ENCODE measurements at places on chromosomes 11 and 22.
A peak's percentile ranks its signal among the peaks of the same experiment; 100 is the strongest.

GRCh38 chr11:15941206-15941770, 415.1 kb downstream of the SOX6 start:
- DNase-seq: peak; percentile 80

- DNase-seq: no peak
Measured at GRCh38 chr22:49281467-49282340, 546.0 kb downstream of the BRD1 start.

DNA sequence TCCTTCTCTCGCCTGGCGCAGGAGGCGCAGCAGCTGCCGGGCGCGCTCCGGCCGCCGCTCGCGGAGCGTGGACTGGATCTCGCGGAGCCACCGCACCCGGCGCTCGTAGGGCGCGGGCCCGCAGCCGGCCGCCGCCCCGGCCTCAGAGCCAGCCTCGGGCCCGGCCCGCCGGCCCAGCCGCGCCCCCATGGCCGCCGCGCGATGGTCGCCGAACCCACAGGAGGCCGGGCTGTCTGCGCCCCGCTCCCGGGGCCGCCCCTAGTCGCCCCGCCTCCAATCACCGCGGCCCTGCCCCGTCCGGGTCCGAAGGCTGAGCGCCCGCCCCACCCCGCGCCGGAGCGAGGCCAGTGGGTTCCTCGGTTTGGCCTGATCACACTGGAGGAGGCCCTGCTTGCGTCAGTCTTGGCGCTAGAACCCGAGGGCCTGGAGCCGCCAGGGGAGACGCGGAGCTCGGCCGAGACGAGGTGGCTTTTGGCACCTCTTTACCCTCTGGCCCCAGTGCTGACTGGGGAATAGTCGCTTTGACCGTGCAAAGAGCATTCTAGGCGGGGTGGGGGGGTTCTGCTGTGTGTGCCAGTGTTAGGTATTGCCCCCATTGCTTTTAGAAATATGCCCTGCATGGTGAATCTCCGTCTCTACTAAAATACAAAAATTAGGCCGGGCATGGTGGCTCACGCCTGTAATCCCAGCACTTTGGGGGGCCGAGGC, at the start of gene LRRC75B:
TSS of gene LRRC75B (minus strand) at position 223 of the 708 bp plus-strand sequence. CDS start at position 189, 34 bp downstream.
- DNase-seq: peak; percentile 84

DNA sequence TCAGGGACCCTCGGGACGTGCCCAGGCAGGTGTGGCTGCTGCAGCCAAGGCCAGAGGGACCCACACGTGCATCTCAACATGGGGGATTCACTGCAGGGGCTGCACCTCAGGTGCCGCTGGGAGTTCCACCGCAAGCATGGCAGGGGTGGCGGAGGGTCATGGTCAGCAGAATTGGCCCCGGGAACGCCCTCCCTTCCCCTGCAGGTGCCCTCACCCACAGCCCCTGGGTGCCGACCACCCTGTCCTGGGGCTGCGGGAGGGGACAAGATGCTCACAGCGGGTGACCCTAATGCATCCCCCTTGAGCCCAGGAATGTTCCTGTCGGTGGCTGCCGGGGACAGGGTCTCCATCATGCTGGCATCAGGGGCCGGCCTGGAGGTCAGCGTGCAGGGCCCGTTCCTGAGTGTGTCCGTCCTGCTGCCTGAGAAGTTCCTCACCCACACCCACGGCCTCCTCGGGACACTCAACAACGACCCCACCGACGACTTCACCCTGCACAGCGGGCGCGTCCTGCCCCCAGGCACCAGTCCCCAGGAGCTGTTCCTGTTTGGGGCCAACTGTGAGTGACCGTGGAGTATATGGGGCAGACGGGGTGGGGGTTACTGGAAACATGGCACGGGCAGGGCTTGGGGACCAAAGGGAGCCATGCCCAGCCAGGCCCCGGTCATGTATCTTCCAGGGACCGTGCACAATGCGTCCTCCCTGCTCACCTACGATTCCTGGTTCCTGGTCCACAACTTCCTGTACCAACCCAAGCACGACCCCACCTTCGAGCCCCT, 5.8 kb downstream of the SUSD2 start:
- no peak for DNase-seq

- no peak for DNase-seq
Measured at GRCh38 chr22:46297151-46297812, 612 bp downstream of the GTSE1 start.
